ENCODE measurements at places on chromosomes 1 and 21.

GRCh38 chr1:89900791-89901708 is 80.2 kb downstream of the LRRC8D start:
- no peak for DNase-seq

GRCh38 chr1:53628286-53628955 is 110.5 kb downstream of the GLIS1 start:
- no peak for DNase-seq

- DNase-seq = no peak
Measured at GRCh38 chr1:85322655-85323054, 46.2 kb upstream of the BCL10 start.

GRCh38 chr1:165512816-165513215 is 31.0 kb upstream of the LRRC52 start:
- DNase-seq = no peak

DNA sequence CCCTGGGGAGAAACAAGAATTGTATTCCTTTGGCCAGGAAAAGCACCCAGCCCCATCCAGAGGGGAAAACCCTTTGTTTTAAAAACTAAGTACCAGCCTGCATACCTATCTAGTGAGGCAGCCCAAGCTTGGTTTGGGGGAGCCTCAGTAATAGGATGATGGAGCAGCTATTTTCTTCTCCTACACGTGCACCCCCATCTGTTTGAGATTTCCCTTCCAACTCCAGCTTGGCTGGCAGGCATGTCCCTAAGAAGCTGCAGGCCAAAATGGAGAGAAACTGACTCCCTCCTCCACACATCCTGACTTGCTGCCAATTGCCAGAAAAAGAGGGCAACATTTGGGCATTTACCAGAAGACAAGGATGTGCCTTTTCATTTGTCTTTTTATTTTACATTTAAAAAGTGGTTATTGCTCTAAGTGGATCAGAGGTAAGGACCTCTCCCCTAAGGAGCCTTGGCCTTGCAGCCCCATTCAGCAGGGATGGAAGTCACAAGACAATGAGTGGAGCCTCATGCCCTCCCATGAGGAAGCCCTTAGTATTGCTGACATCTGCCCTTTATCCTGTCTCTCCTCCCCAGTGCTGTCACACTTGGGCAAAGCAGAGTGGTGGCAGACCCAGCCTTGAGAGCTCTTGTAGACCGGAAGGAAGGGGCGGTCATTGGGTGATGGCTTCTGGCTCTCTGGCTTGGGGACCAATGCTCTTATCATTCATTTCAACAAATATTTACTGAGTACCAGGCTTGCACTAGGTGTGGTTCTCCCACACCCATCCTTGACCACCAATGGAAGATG is 8.6 kb downstream of the FNDC5 start:
- DNase-seq = no peak

- no peak for DNase-seq
Measured at GRCh38 chr1:229075716-229076115, 195.2 kb upstream of the RAB4A start.

DNA sequence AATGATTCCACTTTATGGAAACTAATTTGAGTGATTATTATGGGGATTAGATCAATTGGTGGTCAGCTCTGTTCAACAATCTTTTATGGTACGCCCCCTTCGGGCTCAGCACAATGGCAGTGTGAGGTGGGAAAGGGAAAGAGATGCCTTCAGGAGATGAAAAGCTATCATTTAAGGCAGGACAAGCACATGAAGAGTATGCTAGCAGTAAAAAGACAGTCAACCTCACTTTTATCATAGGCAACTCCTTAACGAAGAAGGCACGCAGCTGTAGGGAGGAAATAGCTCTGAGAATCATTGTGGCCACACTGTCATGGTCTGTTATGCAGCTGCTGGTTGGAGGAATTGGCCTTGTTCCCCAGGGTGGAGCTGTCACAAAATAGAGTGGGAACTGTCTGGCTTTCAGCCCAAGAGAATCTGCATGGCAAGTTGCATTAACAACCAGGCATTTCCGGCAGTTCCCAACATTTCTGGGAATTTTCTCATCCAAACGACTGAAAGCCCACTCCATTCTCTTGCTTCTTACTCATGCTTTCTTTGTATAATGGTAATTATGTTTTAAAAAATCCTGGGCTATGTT is 54.4 kb upstream of the BCL10 start:
- no peak for DNase-seq

- DNase-seq = no peak
Measured at GRCh38 chr1:174743654-174744561, 255.8 kb upstream of the CACYBP start.

GRCh38 chr1:151062741-151063371 is 2.7 kb downstream of the MLLT11 start:
- DNase-seq = no peak

GRCh38 chr1:43573066-43573800 is 42.5 kb downstream of the PTPRF start:
- DNase-seq = no peak

DNA sequence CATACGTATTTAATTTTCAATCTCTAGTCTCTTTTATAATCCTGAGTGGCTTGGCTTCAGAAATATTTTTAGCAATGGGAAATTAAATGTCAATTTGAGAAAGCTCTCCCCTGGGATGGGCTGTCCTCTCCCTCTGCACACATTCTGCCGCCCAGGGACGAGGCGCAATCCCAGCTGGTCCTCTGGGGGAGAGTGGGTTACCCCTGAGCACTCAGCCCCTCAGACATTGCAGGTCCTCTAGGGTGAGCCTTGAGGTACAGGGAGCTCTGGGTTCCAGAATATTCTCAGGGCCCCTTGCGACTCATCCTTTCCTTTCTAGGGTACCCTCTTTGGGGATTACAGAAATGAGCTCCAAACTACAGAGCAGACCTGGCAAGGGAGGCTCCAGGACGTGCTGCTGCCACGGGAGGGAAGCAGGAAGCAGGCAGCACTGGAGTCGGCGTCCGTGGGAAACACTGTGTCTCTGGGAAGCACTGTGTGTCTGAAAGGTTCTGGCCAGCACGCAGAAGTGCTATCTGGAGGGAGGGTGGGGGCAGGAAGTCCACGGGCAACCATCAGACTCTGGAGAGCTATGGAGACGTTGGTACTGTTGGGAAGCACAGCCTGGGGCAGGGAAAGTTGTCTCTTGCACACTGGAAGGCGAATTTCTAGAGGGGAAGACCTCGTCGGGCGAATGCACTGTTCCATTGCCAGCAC is 343.3 kb upstream of the VAMP3 start:
- DNase-seq = no peak

GRCh38 chr1:145918992-145919939 is 749 bp upstream of the PEX11B start:
- DNase-seq = no peak

GRCh38 chr21:35420656-35421055 is 371.6 kb upstream of the RUNX1 start:
- no peak for DNase-seq

- no peak for DNase-seq
Measured at GRCh38 chr1:68015971-68016370, 34.5 kb downstream of the DIRAS3 start.

- no peak for DNase-seq
Measured at GRCh38 chr1:17611991-17612390, 72.5 kb downstream of the ARHGEF10L start.

GRCh38 chr1:205271277-205271676 is 43.5 kb downstream of the TMCC2 start:
- no peak for DNase-seq

- no peak for DNase-seq
Measured at GRCh38 chr1:214584805-214585766, 17.9 kb upstream of the CENPF start.

DNA sequence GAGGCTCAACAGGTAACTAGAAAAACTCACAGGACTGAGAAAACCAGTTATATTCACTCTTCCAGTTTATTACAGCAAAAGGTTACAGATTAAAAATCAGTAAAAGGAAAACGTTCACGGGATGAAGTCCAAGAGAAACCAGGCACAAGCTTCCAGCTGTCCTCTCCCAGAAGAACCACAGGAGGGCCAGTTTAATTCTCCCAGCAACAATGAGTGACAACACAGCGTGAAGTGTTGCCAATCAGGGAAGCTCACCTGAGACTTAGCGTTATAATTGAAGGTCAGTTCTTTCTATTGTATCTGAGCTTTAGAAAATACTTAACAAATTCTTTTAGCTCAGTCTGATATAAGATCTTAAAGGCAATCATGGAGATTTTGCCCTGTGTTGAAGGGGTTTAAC is 65.2 kb upstream of the TNR start:
- no peak for DNase-seq

DNA sequence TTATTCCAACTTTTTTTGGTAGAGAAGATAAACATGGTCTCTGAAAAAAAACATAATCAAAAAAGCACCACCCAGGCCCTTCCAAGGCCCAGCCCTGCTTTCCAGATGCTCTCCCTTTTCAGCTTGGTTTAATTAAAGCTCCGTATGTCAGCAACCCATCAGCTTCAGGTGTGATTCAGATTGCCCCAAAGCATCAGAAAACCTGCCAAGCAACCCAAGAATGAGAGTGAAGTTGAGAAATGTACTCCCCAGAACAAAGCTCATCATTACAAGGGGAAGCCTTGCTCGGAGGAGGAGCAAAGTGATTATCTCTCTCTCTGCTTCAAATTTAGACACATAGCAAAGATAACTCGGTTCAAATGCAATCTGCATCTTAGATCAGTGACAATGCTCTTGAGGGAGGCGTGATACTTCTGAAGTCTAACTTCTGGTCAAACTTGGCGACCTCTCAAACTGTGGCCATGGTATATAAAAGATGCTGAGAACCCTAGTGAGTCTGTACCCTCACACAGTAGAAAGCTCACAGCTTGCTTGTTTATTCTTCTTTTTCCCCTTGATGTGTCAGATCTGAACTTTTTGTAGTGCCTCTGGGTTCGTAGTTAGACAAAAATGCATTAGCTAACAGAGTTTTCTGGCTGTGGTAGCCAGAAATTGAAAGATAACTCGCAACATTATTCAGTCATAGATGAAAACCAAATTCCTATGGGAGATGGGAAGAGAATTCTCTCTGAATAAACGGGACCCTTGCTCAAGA is 63.3 kb upstream of the ZC3H11B start:
- DNase-seq = no peak

DNA sequence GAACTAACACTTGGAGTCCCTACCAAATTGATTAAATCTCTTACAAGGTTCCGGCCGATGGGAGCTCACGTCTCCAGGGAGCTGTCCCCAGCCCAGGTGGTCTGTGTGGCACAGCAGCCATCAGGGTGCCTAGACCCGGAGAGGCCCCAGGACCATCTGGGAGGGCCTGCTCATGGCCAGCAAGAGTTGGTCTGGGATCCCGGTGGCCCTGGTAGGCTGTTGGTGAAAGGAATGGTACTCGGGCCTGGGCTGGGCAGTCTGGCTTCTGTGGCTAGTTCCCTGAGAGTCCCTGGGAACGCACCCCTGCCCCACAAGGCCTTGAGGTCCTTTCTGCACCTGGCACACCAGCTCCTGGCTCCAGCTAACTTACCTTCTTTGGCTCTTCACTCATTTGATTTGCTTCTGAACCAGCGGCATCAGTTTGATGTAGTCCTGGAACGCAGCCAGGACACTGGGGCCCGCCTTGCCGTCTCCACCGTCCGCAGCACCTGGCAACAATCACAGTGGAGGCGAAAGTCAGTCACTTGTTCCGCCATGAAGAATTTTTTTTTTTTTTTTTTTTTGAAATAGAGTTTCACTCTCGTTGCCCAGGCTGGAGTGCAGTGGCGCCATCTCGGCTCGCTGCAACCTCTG is 62.5 kb downstream of the SCCPDH start:
- no peak for DNase-seq

DNA sequence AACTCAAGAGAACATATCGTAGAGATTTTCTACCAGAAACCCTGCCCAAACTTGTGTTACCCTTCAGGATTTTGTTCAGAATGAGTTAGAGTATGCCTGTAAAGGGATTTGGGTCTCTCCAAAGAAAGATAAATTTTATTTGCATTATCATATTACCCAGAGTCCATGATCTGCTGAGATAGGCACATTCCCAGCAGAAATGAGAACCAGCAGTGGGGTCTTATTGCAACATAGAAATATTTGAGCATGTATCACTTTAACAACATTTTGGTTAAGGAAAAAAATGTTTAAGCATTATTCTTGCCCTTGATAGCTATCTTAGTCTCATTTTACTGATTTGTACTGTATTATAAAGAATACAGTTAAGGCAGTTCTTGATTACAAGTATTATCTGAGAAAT is 10.6 kb downstream of the VCAM1 start:
- DNase-seq = no peak

GRCh38 chr21:8989721-8990325 is 1531.6 kb upstream of the TPTE start:
- DNase-seq = no peak

GRCh38 chr1:39842836-39843235 is 40.5 kb downstream of the TRIT1 start:
- no peak for DNase-seq

DNA sequence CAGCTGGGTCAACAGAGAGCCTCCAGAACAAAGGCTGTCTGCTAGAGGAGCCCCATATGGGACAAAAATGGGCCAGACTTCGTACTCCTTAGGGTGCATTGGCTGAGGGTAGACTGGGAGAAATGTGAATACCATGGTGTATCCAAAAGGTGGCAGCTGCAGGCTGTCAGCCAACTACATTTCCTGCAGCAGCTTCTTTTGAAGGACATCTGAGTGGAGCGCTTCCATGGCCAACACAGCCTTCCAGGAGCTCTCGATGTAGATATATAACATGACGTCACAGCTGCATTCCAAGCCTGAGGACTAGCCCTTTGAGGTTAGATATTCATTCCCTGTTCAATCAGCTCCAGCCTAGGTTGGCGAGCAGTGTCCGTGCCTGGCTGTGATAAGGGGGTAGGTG is 107.7 kb downstream of the MAB21L3 start:
- DNase-seq = no peak

GRCh38 chr1:212525479-212526110 is 83.0 kb upstream of the ATF3 start:
- no peak for DNase-seq

GRCh38 chr1:162676750-162677149 is 44.5 kb downstream of the DDR2 start:
- no peak for DNase-seq

- DNase-seq = no peak
Measured at GRCh38 chr1:161921990-161922389, 101.7 kb downstream of the OLFML2B start.

DNA sequence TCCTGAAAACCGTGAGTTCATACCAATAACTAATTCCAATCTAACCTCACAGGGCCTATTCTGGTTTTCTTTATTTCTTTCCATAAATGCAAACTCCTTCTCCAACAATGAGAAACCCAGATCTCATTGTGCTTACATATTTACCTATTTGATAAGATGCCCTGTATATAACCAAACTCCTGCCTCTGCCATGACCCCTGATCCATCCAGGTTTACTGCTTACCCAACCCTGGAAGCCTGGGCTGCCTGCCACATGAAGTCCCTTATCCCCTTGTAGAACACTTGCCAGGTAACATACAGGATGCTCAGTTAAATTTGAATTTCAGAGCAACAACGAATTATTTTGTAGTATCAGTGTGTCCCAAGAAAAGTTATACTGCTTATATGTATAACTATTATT is 766.1 kb downstream of the LTN1 start:
- no peak for DNase-seq

- DNase-seq = no peak
Measured at GRCh38 chr1:168468042-168468809, 75.6 kb downstream of the XCL2 start.
